ENCODE measurements at places on chromosomes 16 and 17. TPM values are rescaled to one million over a fixed set of nuclear protein-coding genes. Genes with fewer than 3 reads are reported as not detected.

GRCh38 chr16:87844120-87844733, 25.1 kb downstream of the SLC7A5 start:
- DNase-seq: no peak

HOXB9 gene
- 0.09 TPM for total RNA-seq

GRCh38 chr16:10067835-10068234, 114.4 kb downstream of the GRIN2A start:
- DNase-seq: no peak

KSR1 gene
- 11.5 TPM for total RNA-seq

GRCh38 chr16:57413301-57413730, 8.7 kb downstream of the CCL17 start:
- DNase-seq: no peak

DNA sequence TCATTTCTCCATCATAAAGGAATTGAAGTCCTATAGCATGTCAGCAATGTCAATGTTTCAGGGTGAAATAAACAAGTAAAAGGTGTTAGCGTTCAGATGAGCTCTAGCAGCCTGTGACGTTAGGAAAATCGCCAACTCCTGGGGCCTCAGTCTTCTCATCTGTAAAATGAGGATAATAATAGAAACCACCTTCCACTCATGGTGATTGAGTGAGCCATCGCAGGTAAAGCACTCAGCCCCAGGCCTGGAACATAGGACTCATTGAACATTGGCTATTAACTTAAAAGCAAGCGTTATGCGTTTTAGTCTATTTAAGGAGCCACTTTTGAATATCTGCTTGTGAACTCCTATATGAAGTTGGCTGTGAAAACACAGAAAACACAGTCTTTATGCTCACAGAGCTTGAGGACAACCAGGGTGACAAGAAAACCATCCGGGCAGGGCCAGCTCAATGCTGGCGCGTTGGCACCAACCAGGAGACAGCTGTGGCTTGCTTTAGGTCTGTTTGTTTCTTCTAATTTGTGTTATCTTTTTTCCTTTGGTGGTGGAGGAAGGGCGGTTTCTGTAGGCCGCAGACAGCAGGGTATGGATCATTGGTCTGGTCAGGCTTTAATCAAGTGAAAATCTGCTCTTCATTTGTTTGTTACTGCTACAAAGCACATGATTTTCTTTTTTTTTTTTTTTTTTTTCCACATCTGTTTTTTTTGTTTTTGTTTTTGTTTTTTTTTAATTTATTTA, 35.7 kb upstream of the MED9 start:
- DNase-seq: no peak

DNA sequence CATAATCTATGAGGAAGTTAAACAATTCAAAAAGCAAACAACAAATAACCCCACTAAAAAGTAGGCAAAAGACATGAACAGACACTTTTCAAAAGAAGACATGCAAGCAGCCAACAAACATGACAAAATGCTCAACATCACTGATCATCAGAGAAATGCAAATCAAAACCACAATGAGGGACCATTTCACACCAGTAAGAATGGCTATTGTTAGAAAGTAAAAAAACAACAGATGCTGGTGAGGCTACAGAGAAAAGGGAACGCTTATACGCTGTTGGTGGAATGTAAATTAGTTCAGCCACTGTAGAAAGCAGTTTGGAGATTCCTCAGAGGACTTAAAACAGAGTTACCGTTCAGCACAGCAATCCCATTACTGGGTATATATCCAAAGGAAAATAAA, 24.4 kb downstream of the TNFRSF13B start:
- no peak for DNase-seq

DNA sequence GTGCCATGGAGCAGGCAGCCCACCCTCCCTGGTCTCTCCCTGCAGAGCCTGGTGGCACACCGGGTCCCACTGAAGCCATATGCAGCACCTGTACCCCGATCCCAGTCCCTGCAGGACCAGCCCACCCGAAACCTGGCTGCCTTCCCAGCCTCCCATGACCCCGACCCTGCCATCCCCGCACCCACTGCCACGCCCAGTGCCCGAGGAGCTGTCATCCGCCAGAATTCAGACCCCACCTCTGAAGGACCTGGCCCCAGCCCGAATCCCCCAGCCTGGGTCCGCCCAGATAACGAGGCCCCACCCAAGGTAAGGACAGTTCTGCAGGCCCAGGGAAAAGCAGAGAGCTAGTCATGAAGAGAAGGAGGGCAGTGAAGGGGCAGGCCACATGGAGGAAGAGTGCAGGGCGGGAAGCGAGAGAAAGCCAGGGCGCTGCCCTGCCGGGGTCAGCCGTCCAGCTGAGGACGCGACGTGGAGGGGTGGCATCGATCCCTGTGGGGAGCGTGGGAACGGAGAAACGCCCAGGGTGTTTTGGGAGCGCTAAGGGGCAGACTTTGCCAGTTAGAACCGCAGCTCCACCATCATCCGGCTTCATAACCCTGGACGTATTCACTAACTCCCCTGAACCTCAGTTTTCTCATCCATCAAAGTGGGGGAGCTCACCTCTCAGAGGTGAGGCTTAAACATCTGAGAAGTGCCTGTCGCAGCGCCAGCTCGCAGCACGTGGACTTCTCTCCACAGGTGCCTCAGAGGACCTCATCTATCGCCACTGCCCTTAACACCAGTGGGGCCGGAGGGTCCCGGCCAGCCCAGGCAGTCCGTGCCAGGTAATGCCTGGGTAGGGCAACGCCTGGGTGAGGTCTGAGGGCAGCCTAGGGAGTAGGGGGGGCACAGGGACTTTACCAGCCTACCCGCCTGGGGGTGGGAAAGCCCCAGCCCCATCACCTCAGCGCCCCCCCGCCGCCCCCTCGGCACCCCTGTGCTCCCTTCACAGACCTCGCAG, 7.6 kb upstream of the C17orf107 start:
- DNase-seq: no peak

TSPAN10 gene
- total RNA-seq: 2.5 TPM

RNU2-1 gene
- total RNA-seq: not detected

GRCh38 chr17:5843366-5844026, 226.7 kb upstream of the WSCD1 start:
- no peak for DNase-seq

DNA sequence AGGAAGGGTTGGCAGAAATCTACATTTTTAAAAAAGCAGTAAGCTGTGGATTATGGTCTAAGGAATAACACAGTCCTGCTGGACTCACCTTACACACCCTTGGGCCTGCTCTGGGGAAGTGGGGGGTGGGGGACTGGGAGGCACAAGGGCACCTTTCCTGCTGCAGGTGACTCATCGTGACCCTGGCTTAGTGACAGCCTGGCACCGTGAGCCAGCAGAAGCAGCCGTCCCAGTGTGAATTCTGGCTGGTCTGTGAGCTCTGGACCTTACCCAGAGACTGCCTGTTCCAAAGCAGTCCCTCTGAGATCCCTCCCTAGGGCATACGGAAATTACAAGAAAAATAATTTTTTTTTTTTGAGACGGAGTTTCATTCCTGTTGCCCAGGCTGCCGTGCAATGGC, 4.2 kb upstream of the CRK start:
- DNase-seq: peak; percentile 73

DNA sequence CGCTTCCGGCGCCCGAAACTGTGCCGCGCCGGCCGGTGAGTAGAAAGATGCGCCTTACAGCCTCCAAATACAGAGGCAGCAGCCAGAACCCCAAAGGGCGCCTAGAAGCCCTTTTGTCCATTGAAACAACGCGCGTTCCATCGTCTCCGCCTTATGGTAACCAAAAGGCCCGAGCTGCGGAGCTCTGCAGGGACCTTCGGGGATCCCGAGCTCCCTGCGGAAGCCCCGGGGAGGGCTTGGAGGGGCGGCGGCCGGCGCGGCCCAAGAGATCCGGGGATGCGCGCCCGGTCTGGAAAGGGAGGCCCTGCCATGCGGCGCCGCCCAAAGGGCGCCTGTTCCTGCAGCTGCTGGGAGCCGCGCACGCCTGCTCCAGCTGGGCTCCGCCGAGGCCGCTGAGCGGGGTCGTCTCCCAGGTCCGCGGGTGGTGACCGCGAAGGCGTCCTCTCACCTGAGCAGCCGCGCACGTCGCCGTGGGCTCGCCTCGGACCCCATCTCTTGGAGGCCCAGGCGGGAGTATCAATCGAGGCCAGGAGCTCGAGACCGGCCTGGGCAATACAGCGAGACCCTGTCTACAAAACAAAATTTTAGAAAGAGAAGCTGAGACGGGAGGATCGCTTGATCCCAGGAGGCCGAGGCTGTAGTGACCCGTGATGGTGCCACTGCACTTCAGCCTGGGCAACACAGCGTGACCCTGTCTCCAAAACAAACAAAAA, 742 bp upstream of the FBXO31 start:
- no peak for DNase-seq

DNA sequence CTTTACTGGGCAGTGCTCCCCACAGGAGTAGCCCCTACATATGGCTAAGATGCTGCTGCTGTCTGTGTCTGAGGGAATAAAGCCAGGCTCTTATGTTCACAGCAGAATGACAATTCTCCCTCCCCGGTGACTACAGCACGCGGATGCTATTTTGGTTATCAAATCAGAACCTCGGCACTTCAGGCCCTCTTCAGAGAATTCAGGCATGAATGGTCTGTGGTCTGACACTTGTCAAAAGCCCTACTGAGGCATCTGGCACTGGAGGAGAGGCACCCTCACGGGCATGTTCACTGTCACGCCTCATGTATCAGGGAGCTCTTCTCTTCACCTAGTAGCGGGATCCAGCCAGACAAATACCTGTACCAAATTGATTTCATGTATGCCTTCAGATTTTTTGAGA, 30.4 kb downstream of the KIAA0513 start:
- DNase-seq: no peak

CD300LF gene
- 1.2 TPM for total RNA-seq

- DNase-seq: no peak
Measured at GRCh38 chr17:80716986-80717719, 172.5 kb downstream of the RPTOR start.

PRAC2 gene
- 9.6 TPM for total RNA-seq

RAMP2 gene
- total RNA-seq: 16.3 TPM

GRCh38 chr16:22898874-22899348, 84.9 kb downstream of the HS3ST2 start:
- peak; percentile 43 for DNase-seq

GRCh38 chr17:29697371-29697770, 74.7 kb upstream of the CORO6 start:
- DNase-seq: no peak

- no peak for DNase-seq
Measured at GRCh38 chr17:27353033-27353460, 59.1 kb downstream of the WSB1 start.

GRCh38 chr16:69542974-69543373, 22.8 kb upstream of the NFAT5 start:
- no peak for DNase-seq

DNA sequence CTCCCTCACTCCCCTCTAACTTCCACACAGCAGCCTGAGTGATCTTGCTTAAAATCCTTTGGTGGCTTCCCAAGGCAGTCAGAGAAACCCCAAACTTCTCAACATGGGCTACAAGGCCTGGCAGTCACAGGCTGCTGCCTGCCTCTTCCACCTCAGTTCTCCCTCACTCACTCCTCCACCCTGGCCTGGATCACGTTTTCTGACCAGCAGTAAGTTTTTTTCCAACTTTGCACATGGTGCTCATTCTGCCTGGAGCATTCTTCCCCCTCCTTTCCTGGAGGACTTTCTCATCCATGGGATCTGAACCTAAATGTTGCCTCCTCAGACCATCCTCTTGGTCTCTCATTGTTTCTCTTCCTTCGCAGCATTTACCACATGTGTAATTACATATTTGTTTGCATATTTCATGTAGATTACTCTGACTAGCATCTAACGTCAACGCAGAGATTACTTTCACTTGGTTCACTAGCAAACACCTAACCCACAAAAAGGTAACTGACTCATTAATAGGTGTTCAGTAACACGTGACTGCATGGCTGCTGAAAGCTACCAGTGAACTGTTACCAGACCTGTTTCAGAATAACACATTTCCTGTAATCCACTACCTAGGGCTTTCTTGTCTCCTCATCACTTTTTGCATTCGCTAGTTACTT, 17.1 kb downstream of the GNA13 start:
- no peak for DNase-seq

GRCh38 chr17:27669136-27669535, 38.1 kb downstream of the LGALS9 start:
- no peak for DNase-seq

ZSCAN32 gene
- total RNA-seq: 17.4 TPM

CDH3 gene
- 98.5 TPM for total RNA-seq

DNA sequence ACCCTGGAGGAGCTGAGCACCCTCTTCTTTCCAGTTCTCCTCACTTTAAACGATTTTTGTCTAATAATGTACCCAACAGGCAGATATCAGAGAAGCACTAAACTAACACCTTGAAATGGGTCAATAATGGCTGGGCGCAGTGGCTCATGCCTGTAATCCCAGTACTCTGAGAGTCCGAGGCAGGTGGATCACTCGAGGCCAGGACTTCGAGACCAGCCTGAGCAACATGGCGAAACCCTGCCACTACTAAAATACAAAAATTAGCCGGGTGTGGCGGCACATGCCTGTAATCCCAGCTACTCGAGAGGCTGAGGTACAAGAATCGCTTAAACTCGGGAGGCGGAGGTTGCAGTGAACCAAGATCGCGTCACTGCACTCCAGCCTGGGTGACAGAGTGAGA, 57.4 kb downstream of the ZFHX3 start:
- DNase-seq: no peak

TPSD1 gene
- total RNA-seq: 1.9 TPM

DNA sequence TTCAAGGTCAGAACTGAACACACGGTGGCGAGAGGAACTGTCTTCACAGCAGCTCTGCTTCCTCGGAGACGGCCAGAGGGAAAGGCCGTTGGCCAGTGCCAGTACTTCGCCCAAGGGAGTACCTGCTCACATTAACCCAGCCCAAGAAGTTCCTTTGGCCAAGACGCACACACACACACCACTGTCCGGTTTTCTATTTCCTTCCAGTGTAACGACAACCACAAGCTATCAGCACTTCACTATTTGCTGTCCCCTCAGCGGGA, 744 bp upstream of the GGNBP2 start:
- peak; percentile 36 for DNase-seq

DNA sequence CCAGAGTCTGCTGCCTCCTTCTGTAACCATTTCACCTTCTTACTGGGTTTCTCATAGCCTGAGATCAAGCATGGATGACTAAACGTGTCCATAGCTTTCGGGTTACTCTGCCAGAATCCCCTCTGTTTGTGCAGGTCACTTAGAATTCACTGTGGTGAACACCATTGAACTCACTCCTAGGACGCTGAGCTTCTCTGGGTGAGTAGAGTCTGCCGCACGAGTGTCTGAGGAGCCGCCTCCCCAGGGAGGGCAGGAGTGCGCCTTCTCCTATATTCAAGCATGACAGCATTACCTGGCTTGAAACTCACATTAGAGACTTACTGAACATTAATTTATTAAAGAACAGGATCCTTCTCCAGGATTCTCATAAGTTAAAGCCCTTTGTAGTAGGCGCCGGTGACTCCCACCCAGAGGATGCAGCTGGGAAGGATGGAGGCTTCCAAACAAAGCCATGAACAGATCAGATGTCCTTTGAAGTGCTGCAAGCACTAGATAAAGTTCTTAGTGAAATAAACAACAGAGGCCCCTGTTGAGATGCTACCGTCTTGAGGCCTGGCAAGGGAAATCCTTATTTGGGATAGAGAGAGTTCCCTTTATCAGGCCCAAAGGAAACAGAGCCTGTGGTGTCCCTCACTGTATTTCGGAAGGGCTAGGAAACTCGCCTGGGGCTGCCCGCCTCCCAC, 144.6 kb upstream of the PLCG2 start:
- DNase-seq: no peak

CAPNS2 gene
- not detected for total RNA-seq

- no peak for DNase-seq
Measured at GRCh38 chr16:16075488-16076422, 126.3 kb downstream of the ABCC1 start.
